ENCODE measurements at places on chromosomes 13 and 19.

- DNase-seq: no peak
Observed at GRCh38 chr19:757811-758668, 7.1 kb downstream of the MISP start.

GRCh38 chr13:32209652-32210051 lies 105.5 kb downstream of the ZAR1L start:
- DNase-seq: no peak

DNA sequence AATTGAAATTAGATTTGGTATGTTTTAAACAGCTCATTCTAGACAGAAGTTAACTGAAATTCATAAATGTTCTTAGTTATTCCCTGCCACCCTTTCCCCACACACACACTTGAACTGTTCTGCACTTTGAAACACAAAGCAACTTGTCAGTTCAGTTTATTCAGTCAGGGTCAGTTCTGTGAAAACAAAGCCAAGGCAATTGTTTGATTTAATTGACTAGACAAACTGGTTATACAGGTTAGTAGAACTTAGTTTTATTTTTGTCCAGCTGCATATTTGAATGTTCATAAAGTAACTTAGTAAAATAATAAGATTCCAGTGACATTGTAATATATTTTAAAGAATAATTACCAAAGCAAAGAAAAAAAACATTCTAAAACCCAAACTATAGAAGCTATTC lies 98.3 kb upstream of the KLF5 start:
- DNase-seq: no peak

GRCh38 chr19:55044771-55045716 lies 7.0 kb upstream of the GP6 start:
- DNase-seq: no peak

Data from HS-5 (cell line).